ENCODE measurements at places on chromosomes 5 and 9.
A peak's percentile ranks its signal among the peaks of the same experiment; 100 is the strongest.

GRCh38 chr5:110031402-110032140, 341.8 kb downstream of the MAN2A1 start:
- no peak for DNase-seq

- no peak for DNase-seq
Observed at GRCh38 chr5:23157169-23157568, 304.0 kb upstream of the CDH12 start.

DNA sequence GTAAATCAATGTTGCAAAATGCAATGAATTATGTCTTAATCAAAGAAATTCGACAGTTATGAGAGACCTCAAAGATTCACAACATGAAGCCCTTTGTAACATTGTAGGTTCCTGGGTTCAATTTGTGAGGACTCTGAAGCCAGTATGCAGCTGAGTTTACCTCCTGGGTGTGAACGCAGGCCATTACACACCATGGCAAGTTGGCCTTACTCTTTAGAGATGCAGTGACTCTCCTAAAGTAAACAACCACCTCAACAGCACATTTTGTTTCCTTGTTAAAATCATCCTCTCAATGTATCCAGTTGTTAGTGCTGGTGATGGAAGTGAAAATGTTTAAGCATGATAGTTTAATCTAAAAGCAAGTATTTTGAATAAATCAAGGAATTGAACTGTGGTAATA, 73.8 kb downstream of the JAKMIP2 start:
- no peak for DNase-seq

DNA sequence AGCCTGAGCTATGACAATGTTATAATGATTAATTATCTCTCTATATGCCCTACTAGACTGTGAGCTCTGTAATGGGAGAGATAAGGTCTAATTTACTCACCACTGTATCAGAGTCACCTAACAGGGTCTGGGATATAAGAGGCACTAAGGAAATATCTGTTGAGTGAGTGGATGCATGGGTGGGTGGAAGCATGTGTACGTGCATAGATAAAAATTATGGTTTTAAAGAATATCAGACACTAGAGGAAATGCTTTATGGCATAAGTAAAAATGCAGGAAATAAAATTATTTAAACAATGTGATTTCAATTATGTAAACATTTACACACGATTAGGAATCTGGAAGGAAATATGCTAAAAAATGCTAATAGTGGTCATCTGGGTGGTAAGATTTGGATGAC, 137.8 kb downstream of the SPOCK1 start:
- DNase-seq = peak; percentile 67

GRCh38 chr9:101787891-101788290, 49.4 kb upstream of the GRIN3A start:
- no peak for DNase-seq

DNA sequence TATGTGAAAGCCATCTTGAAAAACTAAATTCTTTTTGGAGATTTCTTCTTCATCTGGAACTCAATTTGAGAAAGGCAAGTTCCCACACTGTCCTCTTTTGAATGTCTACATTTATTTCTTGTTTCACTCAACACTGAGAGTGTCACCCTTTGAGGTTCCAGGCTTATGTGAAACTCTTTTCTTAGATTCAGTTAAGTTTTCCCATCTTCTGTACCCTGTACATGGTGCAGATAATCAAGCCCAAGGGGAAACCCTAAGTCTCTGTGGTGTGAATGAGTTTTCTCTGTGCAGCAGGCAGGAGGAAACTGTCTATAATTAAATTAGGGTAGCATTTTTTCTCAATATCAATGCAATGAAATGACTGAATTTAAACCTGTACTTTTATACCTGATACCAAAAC, 72.3 kb upstream of the PRLR start:
- no peak for DNase-seq

GRCh38 chr9:125763394-125763801, 16.2 kb downstream of the PBX3 start:
- peak; percentile 37 for DNase-seq

- no peak for DNase-seq
Observed at GRCh38 chr9:91567642-91568274, 144.1 kb upstream of the NFIL3 start.

DNA sequence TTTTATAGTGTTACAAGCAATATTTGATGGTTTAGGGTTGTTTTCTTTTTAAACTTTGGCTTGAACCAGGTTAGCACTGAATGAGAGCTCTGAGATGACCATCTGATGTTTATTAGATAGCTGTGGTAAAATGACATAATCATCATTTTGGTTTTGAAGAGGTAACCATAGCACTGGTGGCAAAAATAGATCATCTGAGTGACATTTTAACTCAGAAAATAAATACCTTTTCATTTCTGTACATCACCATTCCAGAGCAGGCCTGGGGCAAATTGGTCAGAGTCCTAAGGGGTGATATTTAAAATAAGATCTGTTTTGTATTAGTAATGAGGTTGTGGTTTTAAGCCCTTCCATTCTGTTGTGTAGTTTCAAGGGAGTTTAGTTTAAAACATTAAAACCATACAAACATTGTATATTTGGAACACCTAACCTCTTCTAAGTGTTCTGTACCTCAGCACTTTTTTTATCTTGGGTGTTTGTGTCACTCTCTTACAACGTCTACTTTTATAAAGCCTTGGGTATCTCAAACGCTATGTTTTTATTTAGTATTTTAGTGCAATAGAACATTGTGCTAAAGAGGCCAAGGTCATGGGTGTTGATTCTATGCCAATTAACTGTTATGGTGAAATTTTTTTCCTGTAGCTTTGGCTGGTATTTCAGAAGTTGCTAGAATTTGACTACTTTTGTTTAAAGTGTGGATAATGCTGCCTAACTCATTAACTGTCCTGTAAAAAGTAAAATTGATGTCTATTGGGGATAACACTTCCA, 166.1 kb downstream of the CD180 start:
- no peak for DNase-seq

GRCh38 chr5:68999181-68999580, 94.6 kb upstream of the SLC30A5 start:
- peak; percentile 29 for DNase-seq

DNA sequence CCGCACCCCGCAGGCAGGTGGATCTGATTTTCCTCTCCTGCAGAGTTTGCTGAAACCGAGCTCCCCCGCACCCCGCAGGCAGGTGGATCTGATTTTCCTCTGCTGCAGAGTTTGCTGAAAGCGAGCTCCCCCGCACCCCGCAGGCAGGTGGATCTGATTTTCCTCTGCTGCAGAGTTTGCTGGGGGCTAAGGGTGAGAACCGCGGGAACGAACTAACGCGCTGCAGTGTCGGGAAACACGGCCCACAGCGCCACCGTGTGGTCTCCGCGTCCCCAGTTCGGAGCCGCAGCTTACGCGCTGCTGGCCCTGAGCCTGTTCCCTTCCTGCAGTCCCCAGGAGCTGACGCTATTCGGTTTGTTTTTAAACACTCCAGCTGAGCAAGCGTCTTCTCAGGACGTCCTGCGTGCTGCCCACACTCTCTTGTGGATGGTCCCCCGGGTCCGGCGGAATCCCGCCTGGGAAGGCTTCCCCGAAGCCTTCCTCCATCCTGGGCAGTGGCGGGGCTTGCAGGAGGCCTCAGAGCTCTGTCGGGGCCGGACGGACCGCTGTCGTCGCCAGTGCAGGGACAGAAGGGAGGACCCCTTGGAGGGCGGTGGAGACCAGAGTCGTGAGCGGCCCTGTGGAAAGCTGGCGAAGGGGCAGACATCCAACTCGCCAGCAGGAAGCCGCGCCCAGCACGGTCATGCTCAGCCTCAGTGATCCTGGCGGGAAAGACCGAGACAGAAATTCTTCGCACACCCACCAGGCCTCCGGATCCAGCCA, 121.2 kb upstream of the LPCAT1 start:
- peak; percentile 83 for DNase-seq

GRCh38 chr9:127347831-127348776, 48.9 kb upstream of the SLC2A8 start:
- peak; percentile 45 for DNase-seq

DNA sequence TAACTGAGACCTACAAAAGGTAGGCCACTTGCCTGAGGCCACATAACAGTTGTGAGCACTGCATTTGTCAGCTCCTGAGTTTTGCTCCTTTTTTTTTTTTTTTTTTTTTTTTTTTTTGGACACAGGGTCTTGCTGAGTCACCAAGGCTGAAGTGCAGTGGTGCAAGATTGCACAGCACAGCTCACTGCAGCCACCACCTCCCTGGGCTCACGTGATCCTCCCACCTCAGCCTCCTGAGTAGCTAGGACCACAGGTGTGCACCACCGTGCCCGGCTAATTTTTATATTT, 37.1 kb downstream of the LAMC3 start:
- no peak for DNase-seq

GRCh38 chr9:91160599-91161464, 200.9 kb downstream of the AUH start:
- DNase-seq = no peak

GRCh38 chr9:96344458-96345180, 38.9 kb downstream of the SLC35D2 start:
- DNase-seq = peak; percentile 79

DNA sequence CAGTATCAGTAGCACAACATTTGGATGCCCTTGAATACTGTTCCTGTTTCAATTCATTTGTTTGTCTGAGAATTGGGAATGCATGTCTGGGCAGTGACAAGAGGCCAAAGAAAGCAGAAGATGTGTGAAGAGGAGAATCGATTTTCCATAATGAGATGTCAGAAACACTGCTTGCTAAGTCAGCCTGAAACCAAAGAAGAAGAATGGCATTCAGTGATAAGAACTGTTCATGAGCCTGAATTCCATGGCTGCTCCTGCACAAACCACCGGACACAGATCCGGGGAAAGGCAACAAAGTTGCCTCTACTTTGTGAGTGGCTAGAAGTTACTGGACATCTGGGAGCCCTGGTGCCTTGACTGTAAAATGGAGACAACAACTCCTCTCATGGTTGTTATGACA, 207.2 kb upstream of the RASEF start:
- no peak for DNase-seq

DNA sequence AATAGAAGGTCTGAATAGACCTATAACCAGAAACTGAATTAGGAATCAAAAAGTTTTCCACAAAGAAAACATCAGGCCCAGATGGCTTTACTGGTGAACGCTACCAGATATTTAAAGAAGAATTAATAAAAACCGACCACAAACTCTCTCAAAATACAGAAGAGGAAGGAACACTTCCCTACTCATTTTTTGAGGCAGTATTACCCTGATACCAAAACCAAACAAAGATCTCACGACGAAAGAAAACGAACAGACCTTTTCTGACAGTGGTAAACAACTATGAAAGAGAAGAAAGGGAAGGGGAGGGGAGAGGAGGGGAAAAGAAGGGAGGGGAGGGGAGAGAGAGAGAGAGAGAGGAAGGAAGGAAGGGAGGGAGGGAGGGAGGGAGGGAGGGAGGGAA, 13.5 kb downstream of the B4GALT1 start:
- DNase-seq = no peak

DNA sequence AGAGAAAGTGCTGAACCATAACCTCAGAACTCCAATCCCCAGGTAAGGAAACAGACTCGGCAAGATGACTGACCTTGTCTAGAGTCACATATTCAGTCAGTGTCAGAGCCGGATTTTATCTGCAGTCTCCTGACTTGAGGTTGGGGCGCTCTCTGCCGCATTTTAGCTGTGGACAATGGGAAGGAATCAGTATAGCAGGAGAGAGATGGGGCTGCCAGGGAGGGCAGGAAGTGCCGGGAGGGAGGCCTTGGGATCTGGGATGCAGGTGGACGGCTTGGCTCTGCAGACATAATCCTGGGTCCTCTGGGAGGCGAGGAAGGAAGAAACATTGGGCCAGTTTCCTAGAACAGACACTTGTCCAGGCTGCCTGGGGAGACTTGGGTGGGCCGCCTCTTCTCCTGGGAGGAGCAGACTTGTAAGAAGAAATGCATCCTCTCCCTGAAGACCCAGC, 39.7 kb upstream of the COL15A1 start:
- no peak for DNase-seq

DNA sequence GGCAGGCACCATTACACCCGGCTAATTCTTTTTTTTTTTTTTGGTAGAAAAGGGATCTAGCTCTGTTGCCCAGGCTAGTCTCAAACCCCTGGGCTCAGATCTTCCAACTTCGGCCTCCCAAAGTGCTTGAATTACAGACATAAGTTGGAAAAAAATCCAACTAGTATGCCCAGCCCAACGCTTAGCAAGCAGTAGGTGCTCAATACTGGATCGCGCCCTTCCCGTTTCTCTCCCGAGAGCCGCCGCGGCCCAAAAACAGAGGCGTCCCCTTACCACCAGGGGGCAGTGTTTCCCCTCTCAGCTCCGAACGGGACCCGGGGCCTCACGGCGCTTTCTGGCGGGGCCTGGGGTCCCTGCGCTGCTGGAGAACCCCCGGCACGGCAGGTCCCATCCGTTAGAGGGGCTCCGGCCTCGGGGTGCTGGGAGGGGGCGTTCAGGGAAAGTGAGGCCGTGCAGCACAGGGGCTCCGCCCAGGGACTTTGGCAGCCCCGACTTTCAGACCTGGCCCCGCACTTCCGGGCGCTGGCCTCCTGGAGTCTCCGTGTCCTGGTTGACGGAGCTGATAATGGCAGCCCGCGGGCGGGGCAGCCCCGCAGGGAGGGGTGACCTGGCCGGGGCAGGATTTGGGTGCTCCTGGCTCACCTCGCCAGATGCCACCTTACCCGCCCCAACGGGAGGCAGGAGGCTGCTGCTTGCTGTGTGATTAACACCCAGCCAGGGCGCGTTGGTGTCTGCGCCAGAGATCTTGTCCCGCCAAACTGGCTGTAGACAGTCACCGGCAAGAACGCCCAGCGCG, 15.2 kb downstream of the PTGES start:
- DNase-seq = peak; percentile 76

DNA sequence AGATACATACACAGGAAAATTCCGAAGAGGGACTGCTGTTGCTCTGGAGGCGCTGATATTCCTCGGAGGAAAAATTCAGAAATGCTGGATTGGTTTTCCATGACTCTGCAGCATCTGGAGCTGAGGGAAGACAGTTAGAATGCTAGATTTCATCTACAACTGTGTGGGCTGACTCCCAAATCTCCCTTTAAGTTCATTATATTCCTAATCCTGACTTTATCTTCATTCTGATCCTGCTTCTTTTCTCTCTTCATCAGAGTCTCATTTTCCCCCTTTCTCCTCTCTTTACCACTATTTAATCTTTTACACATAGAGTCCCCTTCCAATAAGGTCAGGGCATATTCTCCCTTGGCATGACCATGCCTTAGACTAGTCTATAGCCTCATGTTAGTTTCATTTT, at the start of gene OR1N1:
OR1N1 (minus strand) TSS at position 101 of the 400 bp plus-strand sequence; CDS start at position 101, 0 bp downstream.
- DNase-seq = no peak

DNA sequence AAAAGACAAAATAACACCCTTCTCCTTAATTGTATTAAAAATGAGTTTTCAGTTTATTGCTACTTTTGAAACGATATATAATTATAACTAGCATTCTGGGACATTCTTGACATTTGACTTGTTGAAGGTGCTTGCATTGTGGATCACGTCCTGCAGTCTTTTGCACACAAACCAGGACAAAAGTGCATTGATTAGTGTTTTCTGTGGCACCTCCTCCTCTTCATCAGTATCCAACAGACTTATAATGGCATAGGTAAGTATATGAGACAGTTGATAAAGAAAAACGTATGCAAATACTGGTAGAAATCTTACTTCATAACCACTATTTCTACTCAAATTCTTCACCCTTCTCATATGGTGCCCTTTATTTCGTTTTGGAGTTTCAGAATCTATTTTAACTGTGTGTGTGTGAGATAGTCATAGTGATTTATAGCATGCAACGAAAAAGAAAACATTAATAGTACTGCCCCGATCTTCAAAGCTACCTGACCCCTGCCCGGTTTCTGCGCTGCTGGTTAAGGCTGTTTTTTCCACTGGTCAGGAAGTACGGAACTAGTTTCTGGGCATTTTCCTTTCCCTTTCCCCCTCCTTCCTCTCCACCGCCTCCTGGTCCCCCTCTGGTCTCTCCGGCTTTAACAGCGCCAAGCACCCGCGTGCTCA, 639 bp upstream of the RASA1 start:
- DNase-seq = no peak

All from fibroblast of skin of scalp (primary cell).